ENCODE measurements at places on chromosomes 16 and 17.
A peak's percentile ranks its signal among the peaks of the same experiment; 100 is the strongest.

DNA sequence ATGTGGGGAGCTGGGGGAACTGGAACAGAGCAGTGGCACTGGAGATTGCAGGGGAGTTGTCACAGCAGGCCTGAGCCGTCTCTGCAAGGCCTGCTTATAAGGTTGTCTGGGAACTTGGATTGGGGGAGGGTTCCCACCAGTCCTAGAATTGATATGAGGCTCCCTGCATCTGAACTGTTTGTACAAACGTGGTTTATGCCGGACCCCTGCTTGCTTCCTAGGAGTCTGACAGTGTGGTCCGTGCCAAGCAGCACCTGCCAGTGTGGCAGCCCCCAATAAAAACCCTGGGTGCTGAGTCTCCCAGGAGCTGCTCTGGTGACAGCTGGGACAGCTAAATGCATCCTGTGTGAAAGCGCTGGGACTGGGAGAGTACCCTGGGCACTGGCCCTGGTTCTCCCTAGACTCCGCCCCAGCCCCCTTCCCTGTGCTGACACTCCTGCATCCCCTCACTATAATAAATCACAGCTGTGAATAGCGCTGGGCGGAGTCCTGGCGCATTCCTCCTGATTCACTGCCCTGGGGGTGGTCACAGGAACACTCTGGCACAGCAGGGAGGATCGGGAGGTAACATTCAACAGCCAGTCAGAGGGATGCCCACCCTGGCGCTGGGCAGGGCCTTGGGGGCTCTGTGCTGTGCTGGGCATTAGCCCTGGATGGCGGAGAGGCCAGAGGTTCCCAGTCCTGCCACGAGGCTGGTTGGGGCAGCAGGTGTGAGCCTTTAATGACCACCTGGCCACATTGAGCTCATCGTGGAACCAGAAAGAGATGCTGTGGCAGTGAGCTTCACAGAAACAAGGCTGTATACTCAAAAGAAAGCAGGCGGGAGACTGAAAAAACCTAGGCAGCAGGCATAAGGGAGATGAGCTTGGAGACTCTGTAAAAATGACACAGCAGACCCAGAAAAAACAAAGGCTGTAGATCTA, 45.6 kb downstream of the RMI2 start:
- DNase-seq: no peak

- DNase-seq: no peak
These were observed 591 bp downstream of the YPEL3 start for GRCh38 chr16:30095166-30096078.

DNA sequence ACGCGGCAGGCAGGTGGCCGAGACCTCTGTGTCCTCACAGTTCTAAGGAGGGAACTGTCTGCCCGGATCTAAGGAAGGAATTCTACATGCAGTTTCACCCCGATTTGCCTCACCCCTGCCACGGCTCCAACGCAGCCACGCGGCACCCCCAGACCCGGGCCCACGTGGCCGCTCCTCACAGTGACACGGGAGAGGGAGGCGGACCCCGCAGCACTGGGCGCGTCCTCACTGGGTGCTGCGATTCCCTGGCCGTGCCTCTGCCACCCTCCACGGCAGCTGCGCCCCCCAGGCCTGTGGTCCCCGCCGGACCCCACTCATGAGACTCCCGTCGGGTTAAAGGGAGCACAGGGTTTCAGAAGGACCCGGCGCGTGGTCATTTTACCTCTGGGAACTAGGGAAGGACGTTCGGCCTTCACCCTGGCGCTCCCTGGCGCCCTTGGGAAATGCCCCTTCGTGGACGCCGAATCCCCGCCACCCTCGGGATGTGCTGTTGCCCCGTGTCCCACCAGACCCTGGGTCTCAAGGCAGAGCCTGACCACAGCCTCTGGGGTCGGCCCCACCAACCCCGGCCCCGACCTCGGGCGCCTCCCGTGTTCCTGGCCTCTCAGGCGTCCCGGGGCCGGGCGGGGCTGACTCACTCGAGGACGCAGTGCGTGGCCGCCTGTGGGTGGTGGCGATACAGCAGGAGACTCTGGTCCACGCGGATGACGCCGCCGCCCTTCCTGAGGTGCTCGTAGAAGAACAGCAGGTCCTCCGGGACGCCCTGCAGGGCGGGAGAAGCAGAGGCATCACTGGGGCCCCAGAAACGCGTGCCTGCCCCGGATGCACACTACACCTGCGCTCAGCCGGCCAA, 118.8 kb upstream of the METRNL start:
- no peak for DNase-seq

GRCh38 chr16:24683847-24684493, 45.5 kb upstream of the TNRC6A start:
- no peak for DNase-seq

- DNase-seq: no peak
These were observed 111.3 kb downstream of the HS3ST3A1 start for GRCh38 chr17:13490427-13490826.

DNA sequence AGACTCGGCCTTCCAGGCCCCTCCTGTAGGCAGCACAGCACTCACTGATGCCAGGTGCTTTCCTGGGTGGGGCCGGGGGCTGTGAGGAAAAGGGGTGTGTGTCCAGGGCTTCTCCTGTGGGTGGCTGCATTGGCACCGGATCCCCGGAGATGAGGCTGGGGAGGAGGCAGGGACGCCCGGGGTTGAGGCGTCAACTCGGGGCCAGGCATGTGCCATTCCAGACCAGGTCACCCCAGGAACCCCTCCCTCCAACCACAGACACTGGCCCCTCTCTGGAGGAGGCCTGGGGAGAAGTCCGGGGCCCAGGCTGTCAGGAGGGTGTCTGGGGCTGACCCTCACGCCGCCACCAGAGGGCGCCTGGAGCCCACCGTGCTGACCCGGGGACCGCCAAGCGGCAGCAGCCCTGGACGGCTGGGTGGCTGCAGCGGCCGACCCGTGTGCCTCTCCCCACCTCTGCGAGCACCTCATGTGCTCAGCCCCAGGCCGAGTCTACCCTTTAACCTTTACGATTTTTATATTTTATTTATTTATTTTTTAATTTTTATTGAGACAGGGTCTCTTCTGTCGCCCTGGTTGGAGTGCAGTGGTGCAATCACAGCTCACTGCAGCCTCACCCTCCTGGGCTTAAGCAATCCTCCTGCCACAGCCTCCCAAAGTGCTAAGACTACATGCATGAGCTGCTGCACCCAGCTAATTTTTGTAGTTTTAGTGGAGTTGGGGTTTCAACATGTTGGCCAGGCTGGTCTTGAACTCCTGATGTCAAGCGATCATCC, 3.2 kb upstream of the METRN start:
- peak; percentile 52 for DNase-seq

DNA sequence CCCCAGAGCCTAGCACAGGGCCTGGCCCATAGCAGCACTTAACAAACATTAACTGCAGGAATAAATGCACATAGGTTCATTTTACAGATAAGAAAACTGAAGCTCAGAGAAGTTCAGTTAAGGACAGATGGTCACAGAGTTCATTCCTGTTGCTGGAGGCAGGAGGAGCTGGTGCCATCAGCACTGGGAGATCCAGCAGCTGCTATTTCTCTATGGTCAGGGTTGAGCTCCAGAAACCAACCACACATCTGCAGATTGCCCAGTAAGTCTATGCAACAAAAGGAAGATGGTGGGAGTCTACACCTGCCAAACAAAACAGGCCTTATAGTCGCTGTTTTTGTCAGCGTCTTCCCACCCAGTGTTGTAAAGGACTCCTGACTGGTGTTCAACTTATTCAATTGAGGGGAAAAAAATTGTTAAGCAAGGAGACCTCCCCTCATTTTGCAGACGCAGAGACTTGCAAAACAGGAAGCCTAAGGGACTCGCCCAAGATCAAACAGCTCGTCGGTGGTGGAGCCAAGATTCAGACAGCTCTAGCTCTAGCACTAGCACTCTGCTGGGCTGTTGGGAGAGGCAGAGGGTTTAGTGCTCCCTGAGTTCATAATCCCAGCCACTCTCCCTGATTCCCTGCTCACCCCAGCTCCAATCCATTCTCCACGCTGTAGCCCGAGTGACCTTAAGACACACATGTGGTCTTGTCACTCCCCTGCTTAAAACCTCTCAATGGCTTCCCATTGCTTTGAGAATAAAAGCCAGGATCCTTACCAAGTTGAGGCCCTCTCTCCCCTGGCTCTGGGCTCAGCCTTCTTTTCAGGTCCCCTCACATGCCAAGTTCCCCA, 9.0 kb downstream of the NOG start:
- DNase-seq: no peak

DNA sequence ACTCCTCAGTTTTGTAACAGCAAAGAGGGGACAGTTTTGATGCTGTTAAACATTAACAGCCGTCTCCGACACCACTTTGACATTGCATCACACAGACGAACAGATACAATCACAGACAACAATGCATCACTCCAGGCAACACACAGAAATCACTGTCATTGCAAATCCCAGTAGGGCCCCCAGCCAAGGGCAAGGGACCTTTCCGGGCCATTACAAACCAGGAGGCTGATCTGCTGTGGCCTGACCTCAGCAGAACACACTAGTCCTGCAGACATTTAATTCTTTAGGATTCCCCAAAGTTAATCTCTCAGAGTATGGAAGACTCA, 136.2 kb upstream of the RCVRN start:
- DNase-seq: no peak

GRCh38 chr17:82386881-82387704, 15.5 kb downstream of the UTS2R start:
- no peak for DNase-seq

DNA sequence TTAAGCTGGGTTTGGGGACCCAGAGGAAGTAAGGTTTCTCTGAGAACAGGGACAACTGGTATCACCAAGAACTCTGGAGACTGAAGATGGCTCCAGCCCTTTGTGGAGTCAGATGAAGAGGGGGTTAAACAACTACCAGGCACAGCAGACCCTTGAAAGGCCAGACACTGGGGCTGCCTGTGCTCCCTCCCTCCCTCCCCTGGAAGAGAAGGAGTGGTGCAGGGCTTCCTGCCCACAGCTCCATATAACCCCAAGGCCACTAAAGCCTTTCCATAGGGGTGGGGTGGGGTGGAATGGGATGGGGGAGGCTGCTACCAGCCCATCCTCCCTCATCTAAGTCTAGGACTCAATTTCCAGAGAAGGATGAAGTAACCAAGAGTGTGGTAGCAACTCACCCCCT, 66.7 kb downstream of the CCDC182 start:
- DNase-seq: no peak

DNA sequence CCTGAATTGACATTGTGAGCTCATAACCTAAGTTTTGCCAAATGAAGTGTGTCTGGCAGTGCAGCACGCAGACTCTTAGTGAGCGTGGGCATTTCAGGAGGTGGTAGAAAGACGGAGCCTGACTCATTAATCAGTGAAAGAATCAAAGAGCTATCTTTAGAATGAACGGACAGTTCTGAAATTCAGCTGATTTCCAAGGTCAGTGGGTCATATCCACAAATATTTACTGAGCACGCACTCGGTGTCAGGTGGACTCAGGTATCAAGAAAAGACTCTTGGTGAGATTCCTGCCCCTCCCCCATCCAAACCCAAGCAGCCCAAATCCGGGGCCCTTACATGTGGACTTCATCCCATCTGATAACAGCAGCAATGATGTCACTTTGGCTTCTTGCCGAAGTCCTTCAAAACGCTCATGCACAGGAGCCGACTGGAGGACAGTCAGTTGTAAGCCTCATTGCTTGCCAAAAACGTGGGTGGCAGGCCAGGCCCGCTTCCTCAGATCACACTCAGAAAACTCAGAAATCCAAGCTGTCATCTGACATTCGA, 185.8 kb downstream of the HS3ST3A1 start:
- DNase-seq: peak; percentile 90

- DNase-seq: no peak
These were observed 1.8 kb downstream of the EEF2K start for GRCh38 chr16:22207715-22208360.

DNA sequence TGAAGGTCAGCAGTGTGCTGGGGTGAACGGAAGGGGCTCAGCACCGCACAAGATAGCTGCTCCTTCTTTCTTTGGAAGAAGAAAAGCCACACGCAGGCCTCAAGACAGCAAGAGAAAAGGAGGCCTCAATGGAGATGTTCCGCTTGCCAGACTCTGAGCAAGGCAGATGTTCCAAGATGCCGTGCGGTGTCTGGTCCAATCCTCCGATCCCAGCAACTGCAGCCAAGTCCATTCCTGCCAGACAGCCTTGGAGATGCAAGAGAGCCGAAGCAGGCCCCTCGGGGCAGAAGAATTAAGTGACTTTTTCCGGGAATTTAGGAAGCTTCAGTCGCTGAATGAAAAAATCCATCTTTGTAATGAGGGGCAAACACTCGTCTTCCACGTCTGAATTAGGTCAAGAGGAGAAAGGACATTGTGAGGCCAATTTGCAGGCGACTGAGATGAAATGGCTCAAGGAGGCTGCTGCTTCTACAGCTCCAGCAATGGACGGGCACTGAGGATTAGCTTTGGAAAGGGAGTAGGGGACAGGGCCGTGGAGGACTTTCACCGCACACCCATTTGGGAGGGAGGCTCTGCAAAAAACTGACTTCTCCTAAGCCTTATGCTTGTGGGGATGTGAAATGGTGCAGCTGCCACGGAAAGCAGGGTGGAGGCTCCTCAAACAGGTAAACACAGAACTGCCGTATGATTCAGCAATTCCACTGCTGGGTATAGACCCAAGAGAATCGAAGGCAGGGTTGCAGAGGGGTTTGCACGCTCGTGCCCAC, 44.7 kb downstream of the RPH3AL start:
- DNase-seq: no peak

DNA sequence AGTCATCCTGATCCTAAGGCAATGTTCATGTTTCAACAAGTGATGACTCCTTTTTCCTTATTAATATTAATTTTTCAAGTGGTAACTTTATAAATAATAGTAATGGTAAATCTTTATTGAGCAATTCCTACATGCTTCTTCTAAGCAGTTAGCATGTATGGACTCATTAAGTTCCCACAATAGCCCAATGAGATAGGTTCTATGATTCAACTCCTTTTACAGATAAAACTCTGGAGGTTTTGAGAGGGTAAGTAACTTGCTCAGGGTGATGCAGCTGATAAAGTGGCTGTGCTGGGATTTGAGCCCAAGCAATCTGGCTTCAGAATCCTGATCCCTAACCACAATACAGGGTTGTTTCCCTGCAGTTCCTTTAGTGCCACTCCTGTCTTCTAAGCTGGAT, 25.3 kb downstream of the SLC47A1 start:
- no peak for DNase-seq

GRCh38 chr17:73759734-73760438, 115.6 kb upstream of the SDK2 start:
- no peak for DNase-seq

- no peak for DNase-seq
These were observed 4.7 kb downstream of the SLC12A3 start for GRCh38 chr16:56869513-56870275.

GRCh38 chr17:6995500-6996255, at the start of gene ALOX12:
Gene ALOX12, plus strand, starts transcription at chr17:6996049. Its CDS starts 69 bp downstream, at chr17:6996118.
- peak; percentile 12 for DNase-seq
